CMK (cell line): ENCODE measurements at places on chromosomes 13 and 19.

DNA sequence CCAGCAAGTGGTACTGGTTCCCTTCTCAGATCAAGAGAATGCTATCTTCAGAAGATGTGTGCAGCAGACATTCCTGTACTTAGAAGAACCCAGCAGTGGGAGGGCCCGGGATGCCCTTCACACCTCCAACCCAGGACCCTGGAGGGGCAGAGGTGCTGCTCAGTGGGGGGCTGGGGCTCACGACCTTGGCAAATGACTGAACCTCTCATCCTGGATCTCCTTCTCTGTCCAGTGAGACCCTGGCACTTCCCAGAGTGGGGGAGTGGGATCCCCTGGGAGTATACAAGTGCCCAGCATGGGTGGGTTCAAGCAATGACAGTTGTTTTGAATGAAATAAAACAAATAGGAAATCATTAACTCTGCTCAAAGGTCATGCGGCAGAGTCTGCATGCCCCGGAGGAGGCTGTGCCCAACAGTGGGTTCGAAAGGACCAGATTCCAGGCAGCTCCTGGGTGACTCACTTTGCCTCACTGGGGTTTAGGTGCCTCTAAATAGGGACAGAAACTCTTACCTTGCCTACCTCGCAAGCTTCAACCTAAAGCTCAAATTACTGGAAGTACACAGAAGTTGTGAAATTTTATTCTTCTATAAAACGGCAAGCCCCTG lies 26.9 kb downstream of the GGACT start:
- no peak for DNase-seq

GRCh38 chr13:51444922-51445321 lies 7.9 kb downstream of the INTS6 start:
- DNase-seq = no peak

GRCh38 chr13:24293746-24294145 lies 15.6 kb upstream of the C1QTNF9 start:
- no peak for DNase-seq

- no peak for DNase-seq
These were observed 16.6 kb downstream of the MED4 start for GRCh38 chr13:48078251-48078656.

DNA sequence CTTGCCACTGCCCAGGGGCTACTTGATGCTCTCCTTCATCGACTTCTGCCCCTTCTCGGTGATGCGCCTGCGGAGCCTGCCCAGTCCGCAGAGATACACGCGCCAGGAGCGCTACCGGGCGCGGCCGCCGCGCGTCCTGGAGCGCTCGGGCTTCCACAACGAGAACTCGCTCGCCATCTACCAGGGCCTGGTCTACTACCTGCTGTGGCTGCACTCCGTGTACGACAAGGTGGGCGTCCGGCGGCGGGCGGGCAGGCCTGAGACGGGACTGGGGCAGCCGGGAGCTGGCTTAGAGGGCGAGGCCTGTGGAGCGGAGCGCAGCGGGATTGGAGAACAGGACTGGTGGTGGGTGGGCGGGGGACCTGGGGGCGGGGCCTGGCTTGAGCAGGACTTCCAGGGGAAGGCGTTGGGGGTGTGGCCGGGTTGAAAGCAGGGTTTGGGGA lies 12.7 kb upstream of the PSMD8 start:
- DNase-seq = peak; percentile 57

DNA sequence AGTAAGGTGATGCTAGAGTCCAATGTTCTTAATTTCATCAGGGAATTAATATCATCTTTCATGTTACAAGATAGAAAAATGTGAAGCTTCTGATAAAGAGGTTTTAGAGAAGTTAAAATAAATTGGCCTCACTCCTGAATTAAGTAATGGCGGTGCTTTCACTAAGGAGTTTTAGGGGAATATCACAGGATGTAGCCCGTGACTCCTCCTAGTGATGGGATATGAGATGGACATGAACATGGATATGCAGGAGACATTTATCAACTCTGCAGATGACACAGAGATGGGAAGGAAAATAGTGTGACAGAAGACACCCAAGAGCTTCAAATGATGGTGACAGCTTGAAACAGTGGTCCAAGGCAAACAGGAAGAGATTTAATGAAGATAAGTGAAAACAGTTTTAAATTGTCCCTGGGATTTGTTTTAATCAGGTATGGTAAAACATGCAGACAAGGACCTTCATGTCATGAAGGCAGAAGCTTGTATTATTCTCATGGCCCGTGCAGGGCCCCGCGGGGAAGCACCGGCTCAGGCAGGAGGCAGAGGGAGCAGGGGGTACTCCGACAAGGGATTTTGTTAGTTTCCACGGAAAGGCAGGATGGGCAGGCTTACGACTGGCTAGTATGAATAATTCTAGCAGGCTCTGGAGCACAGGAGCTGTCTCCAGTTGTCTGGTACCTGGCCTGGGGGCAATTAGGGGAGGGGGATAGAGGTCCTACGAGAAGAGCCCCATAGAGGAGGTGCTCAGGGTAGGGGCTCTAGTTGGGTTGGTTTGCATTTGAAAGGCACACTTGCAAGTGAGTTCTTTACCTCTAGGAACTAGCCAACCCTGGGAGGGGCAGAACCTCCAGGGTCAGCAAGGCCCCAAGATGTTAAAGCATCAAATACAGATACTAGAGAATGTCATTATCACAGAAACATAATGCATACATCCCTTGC lies 38.7 kb upstream of the FARP1 start:
- no peak for DNase-seq

GRCh38 chr19:7844405-7844804 lies 14.4 kb downstream of the EVI5L start:
- DNase-seq = no peak

DNA sequence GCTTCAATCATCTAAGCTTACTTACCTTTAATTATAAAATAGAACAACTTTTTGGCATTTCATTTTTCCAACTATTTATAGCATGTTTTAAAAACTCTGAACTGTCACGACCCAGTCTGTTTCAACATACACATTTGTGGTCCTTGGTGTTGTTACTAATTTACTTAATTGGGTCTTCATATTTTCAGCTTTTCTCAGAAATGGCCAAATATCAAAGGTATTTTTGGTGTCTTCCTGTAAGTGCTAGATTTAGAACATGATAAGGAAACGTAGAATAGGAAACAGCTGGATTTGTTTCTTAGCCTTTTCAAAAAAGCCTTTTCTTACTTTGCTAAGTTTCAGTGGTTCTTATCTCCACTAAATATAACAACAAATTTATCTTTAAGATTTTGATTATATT lies 11.4 kb downstream of the LPAR6 start:
- DNase-seq = no peak

- DNase-seq = no peak
These were observed 3.0 kb upstream of the CYP4F12 start for GRCh38 chr19:15669891-15670290.

DNA sequence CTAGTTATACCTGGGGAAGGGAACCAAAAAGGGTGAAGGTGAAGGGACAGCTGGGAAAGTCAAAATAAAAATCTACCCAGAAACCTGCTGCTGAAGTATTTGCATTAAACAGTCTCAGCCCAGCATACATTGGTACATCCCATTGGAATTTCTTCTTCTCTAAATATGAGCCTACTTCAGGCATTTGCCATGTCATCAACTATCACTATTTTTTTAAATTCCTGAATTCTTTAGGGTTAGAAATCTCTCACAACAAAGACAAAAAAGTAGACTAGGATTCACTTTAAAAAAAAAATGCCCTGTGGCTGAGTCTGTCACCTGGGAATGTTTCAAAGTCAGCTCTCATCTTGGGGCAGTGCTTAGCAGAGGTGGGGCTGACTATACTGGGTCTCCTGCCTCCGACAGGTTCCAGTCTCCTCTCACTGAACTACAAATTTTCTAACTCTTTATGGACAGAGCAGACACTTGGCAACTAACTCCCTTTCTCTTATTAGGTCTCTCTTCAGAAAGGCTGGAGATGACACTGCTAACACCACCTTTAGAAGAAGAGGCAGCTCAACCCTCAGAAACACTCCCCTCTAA lies 141.2 kb downstream of the LHFPL6 start:
- DNase-seq = no peak

DNA sequence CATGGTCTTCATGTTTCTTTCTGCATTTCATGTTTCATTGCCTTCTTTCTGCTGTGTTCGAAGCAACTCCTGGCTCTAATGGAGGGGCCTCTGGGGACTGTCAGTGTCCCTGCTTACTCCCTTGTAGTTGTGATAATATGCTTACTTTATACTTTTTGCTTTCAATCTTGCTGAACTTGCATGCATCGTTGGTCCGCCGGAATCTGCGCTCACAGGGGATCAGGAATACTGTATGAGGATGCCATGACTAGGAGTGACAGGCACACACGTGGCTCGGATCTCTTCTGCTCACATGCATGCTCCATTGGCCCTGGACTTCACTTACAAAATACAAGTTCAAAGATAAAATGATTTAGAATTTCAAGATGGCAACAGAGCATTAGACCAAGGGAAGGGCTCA lies 108.8 kb downstream of the SIPA1L3 start:
- no peak for DNase-seq

DNA sequence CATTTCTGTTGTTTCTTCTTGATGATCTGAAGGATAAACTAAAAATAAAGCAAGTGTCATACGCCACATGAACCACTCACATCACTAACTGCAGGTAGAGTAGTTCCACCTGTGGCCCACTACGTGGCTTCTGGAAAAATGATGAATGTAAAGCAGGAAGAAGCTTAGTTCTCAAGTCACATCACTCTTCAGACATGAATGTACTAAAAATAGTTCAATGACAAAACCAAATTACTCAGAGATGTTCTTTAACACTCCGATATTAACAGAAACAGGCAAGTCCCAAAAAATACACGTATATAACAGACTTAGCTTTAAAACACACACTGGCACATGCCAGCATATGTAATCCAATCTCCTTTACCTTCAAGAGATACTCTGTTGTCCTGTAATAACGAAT lies 21.6 kb downstream of the RAB20 start:
- no peak for DNase-seq

DNA sequence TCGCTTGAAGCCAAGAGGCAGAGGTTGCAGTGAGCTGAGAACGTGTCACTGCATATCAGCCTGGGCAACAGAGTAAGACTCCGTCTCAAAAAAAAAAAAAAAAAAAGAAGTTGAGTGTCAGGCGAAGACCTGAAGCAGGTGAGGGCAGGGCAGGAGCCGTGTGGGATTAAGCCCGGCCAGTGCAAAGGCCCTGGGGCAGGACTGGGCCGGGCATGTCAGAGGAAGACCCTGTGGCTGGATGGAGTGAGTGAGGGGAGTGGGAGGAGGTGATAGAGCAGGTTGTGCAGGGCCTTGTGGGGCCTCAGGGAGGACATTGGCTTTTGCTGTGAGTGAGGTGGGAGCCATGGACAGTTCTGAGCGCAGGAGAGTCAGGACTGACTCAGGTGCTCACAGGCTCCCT lies 47.9 kb downstream of the TMED1 start:
- no peak for DNase-seq

- no peak for DNase-seq
These were observed 2.8 kb upstream of the IFNL2 start for GRCh38 chr19:39265321-39265916.

DNA sequence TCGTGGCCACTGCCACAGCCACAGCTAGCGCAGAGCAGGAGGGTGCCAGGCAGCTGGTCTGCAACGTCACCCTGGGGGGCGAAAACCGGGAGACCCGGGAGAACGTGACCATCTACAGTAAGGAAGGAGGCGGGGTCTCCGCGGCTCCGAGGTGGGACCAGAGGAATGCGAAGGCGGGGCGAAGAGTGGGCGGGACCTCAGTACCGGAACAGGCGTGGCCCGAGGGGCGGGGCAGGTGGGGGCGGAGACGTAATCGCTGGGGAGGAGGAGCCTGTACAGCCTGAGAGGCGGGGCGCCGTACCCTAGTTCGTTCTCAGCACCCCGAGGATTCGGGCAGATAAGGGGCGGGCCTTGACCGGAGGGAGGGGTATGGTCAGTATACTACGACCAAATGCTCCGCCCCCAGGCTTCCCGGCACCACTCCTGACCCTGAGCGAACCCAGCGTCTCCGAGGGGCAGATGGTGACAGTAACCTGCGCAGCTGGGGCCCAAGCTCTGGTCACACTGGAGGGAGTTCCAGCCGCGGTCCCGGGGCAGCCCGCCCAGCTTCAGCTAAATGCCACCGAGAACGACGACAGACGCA lies 2.5 kb downstream of the ICAM5 start:
- DNase-seq = peak; percentile 88

GRCh38 chr19:1249990-1250436 lies 1.6 kb downstream of the MIDN start:
- DNase-seq = no peak

- no peak for DNase-seq
These were observed 1.5 kb upstream of the MYADM start for GRCh38 chr19:53865918-53866864.

GRCh38 chr13:99980201-99980823 lies 1.3 kb upstream of the ZIC2 start:
- peak; percentile 68 for DNase-seq

- no peak for DNase-seq
These were observed 6.0 kb downstream of the RCN3 start for GRCh38 chr19:49533551-49534488.

- no peak for DNase-seq
These were observed 40.2 kb downstream of the CCNE1 start for GRCh38 chr19:29851769-29852521.

DNA sequence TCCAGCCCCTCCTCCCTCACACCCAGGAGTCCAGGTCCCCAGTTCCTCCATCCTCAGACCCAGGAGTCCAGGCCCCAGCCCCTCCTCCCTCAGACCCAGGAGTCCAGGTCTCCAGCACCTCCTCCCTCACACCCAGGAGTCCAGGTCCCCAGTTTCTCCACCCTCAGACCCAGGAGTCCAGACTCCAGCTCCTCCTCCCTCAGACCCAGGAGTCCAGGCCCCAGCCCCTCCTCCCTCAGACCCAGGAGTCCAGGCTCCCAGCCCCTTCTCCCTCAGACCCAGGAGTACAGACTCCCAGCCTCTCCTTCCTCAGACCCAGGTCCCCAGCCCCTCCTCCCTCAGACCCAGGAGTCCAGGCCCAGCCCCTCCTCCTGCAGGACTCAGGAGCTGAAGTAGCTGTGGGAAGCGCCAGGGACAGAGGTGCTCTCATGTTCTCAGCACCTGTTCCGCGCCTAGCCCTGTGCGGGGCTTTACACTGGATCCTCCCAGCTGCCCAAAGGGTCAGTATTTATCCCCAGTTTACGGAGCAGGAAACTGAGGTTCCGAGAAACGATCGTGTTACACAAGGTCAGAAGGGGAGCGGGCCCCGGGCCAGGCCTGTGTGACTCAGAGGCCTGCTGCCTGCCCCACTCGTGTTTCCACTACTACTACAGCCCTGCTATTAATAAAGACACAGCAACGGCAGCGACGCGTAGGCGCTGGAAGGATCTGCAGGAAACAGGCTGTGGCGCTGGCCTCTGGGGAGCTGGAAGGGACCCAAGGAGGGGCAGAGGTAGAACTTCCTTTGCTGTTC lies 1.7 kb upstream of the SBK3 start:
- DNase-seq = no peak

GRCh38 chr13:30495746-30496145 lies 30.0 kb upstream of the HMGB1 start:
- no peak for DNase-seq

- DNase-seq = no peak
These were observed 1433.0 kb downstream of the UQCRFS1 start for GRCh38 chr19:27779954-27780353.

DNA sequence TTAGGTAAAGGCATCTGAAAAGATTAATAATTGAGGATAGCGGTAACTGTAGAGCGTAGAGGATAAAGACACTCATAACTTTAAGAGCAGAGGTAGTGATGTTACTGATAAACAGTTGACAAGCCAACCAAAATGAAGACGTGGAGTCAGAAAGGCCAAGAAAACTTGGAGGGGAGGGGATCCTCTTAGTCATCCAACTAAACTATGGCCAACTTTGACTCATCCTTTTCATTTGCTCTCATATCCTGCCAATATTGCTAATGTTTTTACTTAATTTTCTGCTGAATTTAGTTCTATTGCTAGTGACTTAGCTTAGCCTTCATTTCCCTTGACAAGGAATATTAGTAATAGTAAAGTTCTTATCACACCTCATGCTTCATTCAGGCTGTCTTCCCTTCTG lies 13.4 kb downstream of the ITGBL1 start:
- no peak for DNase-seq
